ENCODE measurements at places on chromosomes 5 and 9.

DNA sequence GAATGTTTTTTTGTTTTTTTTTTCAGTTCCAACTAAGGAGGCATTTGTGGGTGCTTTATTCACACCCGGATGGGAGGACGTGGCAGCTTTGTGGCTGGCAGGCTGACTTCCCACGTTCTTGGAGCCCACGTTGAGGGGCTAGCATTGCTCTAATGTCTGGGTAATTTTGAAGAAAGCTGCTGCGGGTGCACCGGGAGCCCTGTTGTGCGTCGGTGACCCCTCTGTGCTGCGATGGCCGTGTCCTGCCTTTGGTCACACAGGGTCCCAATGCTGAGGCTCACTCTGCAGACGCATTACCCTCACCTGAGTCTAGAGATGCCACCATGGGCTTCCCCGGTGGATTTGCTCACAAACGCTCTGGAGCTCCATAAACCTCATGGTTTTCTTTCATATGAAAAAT is 34.2 kb downstream of the NDUFS6 start:
- no peak for DNase-seq

GRCh38 chr5:21145376-21145775 is 1157.4 kb upstream of the CDH18 start:
- DNase-seq = no peak

GRCh38 chr5:140076788-140077187 is 33.7 kb upstream of the NRG2 start:
- DNase-seq = no peak

- DNase-seq = no peak
Measured at GRCh38 chr5:121979691-121980090, 17.9 kb downstream of the SRFBP1 start.

DNA sequence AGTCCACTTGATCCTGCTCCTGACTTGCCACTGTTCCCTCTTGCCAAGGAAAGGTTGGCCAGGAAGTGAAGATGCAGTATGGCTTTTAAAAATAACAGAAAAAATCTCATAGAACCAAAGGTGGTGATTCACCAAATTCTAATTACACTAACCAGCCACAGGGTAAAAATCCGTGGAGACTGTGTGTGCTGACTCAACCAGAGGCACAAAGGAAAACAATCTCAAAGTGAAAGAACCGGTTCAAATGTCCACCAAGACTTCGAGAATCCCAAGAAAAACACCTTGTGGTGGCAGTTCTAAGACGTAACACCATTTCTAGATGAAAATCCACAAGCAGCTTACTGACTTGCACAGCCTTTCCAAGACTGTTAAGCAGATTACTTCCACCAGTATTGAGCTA is 279.1 kb downstream of the TLE1 start:
- no peak for DNase-seq

- no peak for DNase-seq
Measured at GRCh38 chr5:177353093-177353492, 1.6 kb upstream of the LMAN2 start.

- no peak for DNase-seq
Measured at GRCh38 chr9:92963831-92964606, 16.7 kb downstream of the FGD3 start.

GRCh38 chr9:81032831-81033230 is 656.5 kb downstream of the TLE1 start:
- peak; percentile 35 for DNase-seq

- DNase-seq = peak; percentile 62
Measured at GRCh38 chr5:31854181-31855133, 215.5 kb downstream of the PDZD2 start.

GRCh38 chr5:174589599-174589998 is 134.8 kb upstream of the MSX2 start:
- no peak for DNase-seq

GRCh38 chr5:126511961-126512360 is 83.1 kb downstream of the ALDH7A1 start:
- DNase-seq = no peak

DNA sequence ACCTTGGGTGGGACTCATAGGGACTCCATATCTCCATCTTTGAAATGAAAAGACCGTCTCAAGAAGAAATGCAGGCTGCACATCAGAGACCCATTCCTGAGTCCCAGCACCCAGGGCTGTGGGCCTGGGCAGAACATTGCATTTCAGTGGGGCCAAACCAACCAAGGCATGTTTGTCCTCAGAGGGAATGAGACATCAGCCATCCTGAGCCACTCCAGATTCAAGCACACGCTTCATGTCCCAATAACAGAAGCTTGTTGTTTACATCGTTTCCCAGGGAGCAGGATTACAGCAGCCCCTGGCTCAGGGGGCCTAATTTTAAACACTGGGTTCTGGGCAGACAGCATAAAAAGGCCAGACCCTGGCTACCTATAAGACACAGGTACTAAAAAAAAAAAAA is 24.3 kb downstream of the DUSP1 start:
- no peak for DNase-seq

- no peak for DNase-seq
Measured at GRCh38 chr9:100428871-100429654, 2.1 kb downstream of the MSANTD3 start.

- DNase-seq = no peak
Measured at GRCh38 chr5:150946351-150946905, 41.6 kb upstream of the ZNF300 start.

DNA sequence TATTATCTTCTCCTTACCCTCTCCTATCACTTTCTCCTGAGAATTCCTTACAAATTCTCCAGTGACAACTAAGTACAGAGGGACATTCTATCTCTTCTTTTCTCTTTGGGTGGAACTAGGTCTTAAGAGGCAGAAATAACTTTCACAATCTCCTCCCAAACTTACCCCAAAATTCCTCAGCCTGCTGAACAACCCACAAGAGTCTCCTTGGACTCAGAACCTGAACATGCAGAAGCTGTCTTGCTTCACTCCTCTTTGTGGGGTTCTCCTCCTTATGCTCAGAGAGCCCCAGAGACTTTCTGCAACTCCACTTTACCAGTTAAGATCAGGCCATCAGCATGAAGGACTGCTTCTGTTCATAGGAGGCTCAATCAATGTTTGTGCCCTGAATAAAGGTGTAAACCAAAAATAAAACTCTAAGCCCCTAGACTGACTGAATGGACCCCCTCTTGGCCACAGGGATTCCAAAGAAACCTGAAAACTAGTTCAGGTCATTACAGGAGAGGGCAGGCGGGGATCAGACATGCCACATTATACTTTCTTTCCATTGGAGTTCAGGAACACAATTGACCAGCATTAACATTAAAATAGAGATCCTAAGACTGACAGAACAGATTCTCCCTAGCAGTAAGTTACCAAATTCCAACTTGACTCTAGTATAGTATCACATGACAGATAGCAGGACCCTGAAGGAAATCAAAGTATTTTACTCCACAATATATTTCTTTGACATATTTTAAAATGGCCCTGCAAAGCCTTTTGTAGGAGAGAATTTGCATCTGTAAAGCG is 179.7 kb upstream of the FBXL17 start:
- DNase-seq = no peak

DNA sequence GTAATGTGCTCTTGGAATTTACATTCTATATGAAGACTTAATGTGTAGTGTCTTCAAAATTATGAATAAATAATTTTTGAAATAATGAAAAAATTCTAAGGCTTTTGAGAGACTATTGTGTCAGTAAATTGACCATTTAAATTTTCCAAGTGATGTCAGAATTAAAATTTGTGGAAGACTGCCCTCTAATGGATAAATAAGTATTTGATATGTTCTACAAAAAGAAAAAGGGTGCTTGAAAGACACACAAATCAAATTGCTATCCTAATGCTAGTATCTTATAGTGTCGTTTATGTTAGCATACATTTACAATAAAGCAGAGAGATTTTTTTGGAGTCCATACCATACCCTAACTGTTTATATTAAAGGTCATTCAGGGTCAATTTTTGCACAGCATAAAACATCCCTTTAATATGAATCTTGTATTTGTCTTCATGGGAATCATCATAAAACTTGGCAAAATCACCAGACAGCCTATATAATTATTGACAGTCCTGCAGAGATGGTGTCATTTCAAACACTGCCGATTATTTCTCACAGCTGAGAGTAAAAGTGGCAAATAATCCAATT is 120.8 kb upstream of the SLC27A6 start:
- peak; percentile 4 for DNase-seq

DNA sequence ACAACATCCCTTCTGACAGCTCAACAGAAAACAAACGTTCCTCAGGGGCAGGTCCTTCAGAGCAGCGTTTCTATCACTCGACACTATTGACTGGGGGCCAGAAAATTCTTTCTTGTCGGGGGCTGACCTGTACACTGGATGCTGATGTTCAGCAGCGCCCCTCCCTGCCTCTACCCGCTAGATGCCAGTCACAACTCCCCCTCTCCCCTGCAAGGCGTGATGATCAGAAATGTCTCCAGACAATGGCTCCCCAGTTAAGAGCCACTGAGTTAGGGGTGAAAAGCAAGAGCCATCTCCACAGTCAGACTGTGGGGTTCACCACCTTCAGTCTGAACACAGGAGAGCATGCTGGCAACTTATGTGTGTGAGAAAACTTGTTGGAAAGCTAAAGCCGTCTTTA is 39.8 kb downstream of the SERINC5 start:
- DNase-seq = no peak

All from NCI-H2171 treated with DMSO at 0.1 percent for 48 hours (cell line).